Stimulated activated CD8-positive, alpha-beta memory T cell treated with anti-CD3 and anti-CD28 coated beads, Interleukin-4, amount 100 ng/mL, for 4 hours (primary cell): ENCODE measurements at places on chromosomes 1 and 21.

DNA sequence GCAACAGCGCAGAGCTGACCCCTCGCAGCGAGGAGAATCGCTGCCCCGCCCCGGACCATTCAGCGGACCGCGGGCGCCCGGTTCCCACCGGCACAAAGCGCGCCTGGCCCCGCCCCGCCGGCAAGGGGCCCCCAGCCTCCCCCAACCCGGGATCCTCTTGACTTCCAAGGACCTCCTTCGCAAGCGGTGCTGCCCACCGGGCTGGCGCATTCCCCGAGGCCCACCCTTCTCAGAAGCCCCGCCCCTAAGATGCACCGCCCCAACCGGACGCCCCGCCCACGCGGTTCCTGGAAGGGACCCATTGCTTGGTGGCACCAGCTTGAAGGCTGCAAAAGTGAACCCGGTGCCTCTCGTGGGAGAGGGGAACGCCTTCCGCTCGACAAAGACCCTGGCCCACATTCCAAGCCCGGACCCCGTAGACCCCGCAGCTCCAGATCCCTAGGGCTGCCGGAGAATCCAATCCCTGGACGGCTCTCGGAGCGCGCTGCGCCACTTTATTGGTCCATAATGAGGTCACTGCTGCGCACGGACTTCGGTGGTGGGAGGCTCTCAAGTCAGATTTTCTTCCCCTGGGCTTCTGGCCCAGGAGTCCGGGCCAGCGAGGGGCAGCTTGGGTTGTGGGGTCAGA is 2.0 kb downstream of the HES3 start:
- DNase-seq = no peak

DNA sequence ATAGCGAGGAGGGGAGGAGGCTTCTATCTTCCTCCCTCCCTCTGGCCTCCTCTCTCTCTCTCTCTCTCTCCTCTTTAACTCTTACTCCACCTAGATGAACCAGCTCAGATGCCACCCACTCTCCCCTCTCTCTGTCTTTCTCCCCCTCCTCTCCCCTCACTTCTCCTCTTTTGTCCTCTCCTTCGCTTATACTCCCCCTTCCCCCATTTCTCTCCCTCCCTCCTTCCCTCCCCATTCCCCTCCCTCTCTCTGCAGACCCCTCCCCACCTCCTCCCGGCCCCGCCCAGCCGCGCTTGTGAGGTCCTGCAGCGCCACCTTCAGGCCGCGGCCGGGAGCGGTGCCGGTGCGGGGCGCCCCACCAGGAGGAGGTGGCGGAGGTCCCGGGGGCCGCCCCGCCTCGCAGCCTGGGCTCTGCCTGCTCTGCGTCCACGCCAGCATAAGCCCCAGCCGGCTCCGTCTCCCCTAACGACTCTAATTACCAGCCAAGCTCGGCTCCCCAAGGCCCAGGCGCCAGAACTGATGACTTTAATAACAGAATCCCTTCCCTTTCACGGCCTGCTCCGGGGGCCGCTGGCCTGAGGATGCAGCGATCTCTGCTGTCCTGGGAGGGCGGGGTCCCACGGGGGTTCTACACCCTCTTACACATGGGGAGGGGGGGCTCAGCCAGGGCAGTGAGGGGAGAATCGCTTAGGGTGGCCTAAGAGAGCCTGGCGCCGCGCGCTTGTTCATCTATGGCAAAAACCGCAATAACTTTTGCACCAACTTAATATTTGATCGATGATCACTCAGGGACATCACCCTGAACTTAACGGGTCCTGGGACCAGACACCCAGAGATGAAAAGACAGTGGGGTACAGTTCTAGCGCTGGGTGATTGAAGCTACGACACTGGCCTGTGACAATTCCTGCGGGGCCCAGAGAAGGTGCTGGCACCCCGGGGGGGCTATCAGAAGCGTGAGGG is 637.3 kb downstream of the MATN1 start:
- no peak for DNase-seq

DNA sequence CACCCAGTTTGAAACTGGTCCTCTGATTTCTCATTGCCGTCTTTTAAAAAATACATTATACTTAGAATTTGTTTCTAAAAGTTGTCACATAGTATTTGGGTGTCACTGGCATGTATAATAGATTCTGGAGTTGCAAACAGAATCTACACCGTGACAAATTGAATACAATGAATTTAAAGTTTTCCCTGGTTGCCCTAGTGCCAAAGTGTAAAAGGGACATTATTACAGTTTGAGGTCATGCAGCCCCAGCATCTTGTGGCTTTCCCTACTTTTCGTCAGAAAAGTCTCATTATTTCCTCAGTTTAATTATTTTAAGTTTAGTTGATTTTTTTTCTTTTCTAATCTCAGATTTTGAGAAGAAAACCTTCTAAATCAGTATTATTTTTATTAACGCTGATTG is 155.9 kb downstream of the DISP1 start:
- no peak for DNase-seq

- DNase-seq = no peak
Observed at GRCh38 chr1:109482242-109482641, 1.5 kb upstream of the ATXN7L2 start.

- DNase-seq = no peak
Observed at GRCh38 chr1:65165269-65165993, 17.4 kb downstream of the AK4 start.
